ENCODE measurements at places on chromosomes 16 and 17.
A peak's percentile ranks its signal among the peaks of the same experiment; 100 is the strongest.

- no peak for DNase-seq
Measured at GRCh38 chr16:85457366-85457765, 155.8 kb upstream of the GSE1 start.

DNA sequence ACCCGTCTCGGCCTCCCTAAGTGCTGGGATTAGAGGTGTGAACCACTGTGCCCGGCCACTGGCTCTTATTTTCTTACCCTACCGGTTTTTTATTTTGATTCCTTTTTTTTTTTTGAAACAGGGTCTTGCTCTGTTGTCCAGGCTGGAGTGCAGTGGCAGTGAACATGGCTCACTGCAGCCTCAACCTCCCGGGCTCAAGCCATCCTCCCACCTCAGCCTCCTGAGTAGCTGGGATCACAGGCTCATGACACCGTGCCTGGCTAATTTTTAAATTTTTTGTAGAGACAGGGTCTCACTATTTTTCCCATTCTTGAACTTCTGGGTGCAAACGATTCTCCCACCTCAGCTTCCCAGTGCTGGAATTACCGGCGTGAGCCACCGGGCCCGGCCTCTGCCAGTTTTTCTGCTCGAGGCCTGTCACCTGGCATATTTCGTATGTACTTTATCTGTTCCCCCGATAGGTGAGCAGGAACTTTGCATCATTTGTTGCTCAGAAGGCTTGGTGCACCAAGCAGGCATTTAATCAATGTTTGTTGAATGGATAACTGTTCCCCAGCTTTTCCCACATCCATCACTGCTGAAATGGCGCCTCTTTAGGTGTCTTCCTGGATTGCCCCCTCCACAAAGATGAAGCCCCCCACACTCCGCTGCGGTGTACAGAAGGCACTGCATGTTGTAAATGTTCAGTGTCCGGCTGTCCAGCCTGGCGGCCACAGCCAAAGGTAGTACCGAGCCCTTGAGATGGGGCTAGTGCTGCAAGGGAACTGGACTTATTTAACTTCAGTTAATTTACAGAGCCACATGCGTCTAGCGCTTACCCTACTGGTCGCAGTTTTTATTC lies 858 bp upstream of the TELO2 start:
- no peak for DNase-seq

DNA sequence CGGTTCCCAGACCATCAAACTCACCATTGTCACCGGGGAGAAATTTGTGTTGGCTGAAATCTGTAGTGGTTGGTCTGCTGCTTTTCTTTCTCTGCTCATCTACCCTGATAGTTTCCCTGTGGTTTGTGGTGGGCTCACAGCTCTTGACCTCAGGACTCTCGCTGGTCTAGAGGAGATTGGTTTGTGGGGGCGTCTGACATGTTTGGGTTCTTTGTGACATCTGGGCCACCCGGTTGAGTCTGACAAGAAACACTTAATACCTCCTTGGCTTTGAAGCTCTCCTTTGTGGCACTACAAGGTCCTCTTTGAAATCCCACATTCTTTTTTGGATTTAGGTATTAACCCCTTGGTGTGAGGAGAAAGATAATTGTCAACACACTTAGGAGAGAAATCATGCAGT lies 662.0 kb downstream of the WWOX start:
- no peak for DNase-seq

DNA sequence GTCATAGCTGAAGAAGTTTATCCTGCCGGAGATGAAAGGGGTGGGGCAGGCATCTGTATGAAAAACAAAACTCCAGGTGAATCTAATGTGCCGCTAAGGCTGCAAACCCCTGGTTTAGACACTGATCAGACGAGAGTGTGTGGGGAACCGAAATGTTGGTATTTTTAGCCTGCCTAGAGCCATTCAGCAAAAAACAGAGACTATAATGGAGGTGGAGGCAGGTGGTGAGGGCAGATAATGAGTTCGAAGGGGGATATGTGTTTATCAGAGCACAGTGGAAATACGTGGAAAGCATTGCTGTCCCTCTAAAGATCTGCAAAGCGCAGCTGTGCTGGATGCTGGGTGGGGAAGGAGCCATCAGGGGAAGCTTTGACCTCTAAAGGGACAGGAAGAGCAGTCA lies 127.5 kb upstream of the WSCD1 start:
- no peak for DNase-seq

DNA sequence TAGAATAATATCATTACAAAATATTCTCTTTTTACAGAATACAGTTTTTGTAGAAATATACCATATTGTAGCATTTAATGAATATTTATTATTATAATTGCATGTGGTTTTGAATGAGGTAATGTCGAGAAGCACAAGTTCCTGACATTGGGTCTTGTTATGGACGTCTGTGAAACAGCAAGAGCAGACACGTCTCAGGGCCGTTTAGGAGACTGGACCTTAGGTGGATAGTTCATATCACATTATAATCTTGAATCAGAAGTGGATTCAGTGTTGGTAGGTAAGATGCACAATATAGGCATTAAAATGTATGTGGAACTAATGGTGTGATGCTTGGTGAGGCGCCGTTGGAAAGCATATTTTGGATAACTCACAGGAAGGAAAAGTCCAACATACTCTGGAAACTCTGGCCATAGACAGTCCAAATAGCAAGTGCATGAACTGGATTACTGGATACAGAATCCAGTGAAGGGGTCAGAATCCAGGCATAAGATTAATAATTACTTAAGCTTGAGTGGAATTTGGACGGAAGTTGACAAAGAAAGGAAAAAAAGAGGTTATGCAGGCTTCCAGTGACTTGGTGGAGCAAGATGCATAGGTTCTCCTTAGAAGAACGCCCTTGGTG lies 17.2 kb downstream of the ABCA8 start:
- DNase-seq = no peak

DNA sequence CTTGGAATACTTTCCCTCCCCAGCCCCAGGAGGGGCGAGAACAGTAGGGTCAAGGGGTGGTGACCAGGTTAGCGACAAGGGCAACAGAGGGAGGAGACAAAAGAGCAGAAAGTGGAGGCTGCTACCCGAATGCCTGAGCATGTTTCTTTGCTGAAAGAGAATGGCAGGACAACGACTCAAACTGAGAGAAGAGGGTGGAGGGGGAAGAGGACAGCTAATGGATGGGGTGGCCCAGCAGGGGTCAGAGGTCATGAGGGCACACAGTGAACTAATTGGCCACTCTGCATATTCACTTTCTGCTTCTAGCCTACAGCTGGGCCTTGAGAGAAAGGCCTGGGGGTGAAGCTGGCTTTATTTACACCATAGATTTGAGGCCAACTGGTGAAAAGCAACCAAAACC lies 19.1 kb upstream of the DDX52 start:
- no peak for DNase-seq

- no peak for DNase-seq
Measured at GRCh38 chr16:66353055-66353454, 13.4 kb upstream of the CDH5 start.

GRCh38 chr17:12296209-12296625 lies 275.5 kb downstream of the MAP2K4 start:
- DNase-seq = no peak

DNA sequence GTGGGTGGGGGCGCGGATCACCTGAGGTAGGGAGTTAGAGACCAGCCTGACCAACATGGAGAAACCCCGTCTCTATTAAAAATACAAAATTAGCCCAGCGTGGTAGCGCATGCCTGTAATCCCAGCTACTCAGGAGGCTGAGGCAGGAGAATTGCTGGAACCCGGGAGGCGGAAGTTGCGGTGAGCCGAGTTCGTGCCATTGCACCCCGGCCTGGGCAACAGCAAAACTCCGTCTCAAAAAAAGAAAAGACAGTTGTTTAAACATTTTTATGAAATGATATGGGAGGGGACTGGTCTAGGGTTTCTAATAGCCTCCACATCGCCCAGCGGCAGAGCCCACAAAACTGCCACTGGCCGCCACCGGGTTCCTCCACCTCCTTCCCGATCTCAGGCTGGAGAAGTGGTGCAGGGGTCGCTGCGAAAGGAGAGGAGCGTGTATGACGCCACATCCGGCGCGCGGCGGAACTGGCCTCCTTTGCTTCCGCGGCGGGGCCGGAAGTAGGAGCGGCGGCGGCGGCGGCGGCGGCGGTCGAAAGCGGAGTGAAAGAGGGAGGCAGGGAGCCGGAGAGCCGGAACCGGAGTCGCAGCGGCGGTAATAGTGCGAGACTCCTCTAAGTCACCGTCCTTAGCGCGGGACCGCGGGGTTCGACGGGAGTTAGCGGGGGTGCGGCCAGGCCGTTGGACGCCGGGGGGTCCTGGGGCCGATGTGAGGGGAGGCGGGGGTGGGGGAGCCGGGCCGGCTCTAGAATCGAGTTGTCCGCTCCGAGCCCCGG lies at the start of gene PPP4C:
Gene PPP4C, plus strand, starts transcription at position 492 of the 773 bp plus-strand sequence. CDS start 384 bp downstream, outside the sequence.
- DNase-seq = peak; percentile 94

- DNase-seq = no peak
Measured at GRCh38 chr17:17035490-17035889, 6.8 kb upstream of the MPRIP start.

GRCh38 chr17:75707079-75707571 lies 14.1 kb upstream of the ITGB4 start:
- peak; percentile 39 for DNase-seq

GRCh38 chr16:29662000-29662728 lies 883 bp upstream of the SPN start:
- no peak for DNase-seq

- no peak for DNase-seq
Measured at GRCh38 chr17:52709724-52710123, 551.2 kb upstream of the CA10 start.

DNA sequence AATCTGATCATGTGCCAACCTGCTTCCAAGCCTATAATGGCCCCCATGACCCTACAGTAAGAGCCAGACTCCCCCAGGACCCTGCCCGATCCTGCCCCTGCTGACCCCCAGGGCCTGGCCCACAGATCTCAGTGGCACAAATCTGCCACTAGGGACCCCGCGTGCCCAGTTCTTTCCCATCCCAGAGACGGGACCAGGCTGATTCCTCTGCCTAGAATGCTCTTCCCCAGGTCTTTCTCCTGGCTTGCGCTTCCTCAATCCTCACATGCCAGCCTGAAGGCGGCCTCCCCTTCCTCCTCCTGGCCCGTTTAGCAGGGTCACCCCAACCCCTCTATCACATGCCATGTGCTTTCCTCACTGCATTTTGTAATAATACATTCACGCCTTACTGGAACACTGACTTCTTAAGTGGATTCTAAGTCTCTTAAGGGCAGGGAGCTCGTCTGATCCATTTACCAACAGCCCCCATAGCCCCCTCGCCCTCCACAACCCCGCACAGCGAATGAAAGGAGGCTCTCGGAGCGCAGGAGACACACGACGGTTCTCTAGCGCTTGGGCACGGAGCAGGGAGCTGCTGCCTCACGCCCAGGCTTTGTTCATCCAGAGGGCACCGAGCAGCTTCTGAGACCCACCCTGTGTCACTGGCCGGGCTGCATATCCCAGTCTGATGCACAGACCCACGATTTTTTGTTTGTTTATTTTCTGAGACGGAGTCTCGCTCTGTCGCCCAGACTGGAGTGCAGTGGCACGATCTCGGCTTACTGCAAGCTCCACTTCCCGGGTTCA lies 1.2 kb downstream of the TRIM65 start:
- peak; percentile 64 for DNase-seq

- no peak for DNase-seq
Measured at GRCh38 chr17:1640329-1641064, 5.0 kb downstream of the SCARF1 start.

DNA sequence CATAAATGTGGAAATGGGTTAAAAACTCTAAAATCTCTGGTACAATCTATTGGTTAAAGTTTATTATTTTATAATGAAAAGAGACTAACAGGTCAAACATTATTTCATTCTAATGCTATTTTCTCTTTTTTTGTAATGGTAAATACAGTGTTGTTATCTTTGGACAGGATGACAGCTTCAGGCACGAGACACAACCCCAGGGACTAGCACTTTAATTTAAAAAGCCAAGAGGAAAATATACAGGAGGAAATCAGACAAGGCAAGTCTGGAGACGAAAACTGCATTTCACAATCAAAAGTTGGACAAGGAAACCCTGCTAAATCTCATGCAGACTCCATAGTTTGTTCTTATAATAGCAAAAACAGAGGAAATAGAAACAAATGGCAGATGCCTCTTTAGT lies 589.1 kb upstream of the CDH8 start:
- no peak for DNase-seq

- DNase-seq = no peak
Measured at GRCh38 chr16:89704281-89704680, 2.8 kb upstream of the SPATA2L start.

- DNase-seq = no peak
Measured at GRCh38 chr17:62648251-62648955, 20.9 kb downstream of the MRC2 start.

DNA sequence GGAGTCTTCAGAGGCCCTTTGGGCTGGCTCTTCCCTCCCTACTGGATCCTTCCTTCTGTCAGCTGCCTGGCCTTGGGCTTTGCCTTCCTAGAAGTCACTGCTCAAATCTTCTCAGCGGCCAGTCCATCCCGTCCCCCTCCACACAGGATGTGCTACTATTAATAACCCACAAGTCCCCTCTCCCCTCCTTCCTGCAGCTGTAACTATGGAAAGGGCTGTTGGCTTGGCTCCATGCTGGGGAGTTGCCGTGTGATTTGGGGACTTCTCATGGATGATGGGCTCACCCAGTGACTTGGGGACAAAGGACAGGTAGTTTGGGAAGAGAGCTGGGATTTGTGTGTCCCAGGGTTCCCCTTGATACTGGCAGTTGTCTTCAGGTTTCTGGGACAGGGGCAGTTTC lies 19.4 kb downstream of the TMEM94 start:
- no peak for DNase-seq

DNA sequence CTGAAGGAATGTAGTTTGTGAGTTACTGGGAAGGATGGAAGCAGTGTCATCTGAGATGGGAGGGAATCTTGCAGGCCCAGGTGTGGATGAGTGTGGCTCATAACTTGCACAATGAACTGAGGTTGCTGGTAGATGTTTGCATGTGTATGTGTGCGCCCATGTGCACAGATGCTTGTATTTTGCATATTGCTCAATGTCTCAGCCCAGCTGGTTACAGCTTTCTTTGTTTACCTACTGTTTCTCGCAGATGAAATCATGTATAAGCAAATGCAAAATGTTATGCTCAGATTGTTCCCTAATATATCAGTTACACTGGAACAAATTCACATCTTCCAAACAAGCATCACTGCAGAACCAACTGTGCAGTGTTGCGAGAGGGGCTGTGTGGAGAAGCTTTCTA lies 452.2 kb upstream of the EEF2KMT start:
- no peak for DNase-seq

GRCh38 chr17:5866978-5867377 lies 203.2 kb upstream of the WSCD1 start:
- no peak for DNase-seq

GRCh38 chr17:4527566-4528125 lies 27.5 kb downstream of the MYBBP1A start:
- DNase-seq = no peak

DNA sequence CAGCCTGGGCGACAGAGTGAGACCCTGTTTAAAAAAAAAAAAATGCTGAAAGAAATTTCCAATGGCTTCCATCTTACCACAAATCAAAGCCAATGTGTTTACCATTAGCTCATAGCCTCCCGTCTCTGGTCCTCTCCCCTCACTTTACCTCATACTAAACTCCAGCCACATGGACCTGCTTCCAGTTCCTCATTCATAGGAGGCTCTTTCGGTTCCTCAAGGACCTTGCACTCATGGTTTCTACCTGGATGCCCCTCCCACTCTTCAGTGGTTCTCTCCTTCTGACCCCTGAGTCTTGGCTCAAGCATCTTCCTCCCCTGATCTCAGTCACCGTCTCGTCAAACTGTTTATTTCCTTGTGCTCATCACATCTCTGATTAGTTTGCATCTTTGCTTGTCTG lies 3.8 kb upstream of the DEF8 start:
- no peak for DNase-seq

GRCh38 chr17:81920612-81921536 lies 2.9 kb upstream of the SIRT7 start:
- DNase-seq = no peak
